Fibroblast of skin of left quadriceps (primary cell): ENCODE measurements at places on chromosomes 7 and 10.
A peak's percentile ranks its signal among the peaks of the same experiment; 100 is the strongest.

- DNase-seq: no peak
These were observed 99.6 kb downstream of the CHST15 start for GRCh38 chr10:123993534-123994416.

- no peak for DNase-seq
These were observed 435 bp upstream of the PWWP2B start for GRCh38 chr10:132396494-132397035.

DNA sequence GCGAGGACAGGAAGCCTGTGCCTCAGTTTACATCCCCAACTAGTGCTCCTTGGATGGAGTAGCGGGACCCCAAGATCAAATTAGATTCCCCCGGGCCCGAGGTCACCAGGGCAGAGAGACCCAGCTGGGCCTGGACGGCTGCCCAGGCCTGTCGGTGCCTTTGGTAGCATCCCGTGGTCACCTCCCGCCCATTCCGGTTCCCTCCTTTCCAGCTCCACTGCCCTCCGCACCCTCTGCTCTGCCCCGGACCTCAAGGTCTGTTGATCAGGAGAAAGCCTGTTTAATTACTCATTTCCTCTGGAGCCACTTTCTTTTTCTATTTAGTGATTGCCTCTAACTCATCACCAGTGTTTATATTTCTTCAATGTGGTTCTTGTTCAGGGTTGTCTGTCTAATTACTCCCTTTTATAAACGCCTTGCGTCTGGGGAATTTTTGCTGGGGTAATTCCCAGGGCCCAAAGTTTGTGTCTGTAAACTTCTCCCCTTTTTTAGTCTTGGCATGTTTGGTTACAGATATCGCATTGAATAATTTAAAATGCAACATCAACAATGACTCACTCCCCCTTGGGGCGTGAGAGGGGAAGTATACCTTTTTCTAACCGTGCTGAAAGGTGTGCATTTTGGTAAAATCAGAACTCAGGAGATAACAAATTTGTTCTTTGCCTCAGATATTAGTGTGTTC, 1.9 kb downstream of the FOXK1 start:
- DNase-seq: no peak

GRCh38 chr10:49653273-49653929, 26.1 kb upstream of the C10orf53 start:
- no peak for DNase-seq

DNA sequence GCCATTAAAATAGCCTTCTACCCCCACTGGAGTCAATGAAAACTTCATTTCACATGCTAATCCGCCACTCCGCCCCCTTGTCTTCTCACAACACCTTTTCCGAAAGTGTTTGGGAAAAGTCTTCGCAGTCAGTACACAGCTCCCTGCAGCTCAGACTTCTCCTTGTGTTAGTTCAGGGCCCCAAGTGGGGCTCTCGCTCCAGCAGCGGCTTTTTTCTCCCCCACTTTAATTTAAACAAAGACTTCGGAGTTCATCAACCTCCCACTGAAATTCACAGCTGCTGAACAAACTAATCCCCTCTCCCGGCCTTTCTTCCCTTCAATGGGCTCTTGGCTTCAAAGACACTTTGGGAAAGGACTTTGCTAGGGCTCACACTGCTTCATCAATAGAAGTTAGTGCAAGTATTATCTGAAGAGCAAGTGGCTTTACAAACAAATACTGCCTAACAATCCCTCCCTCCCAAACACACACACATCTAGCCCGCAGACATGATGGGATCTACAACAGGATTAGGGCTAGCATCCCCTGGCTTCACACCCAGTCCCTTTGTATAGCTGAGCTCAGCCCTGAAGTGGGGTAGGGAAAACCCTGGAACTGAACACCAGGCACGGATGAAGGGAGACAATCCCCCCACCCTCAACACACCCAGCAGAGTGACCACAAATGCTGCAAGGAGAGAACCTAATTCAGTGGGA, 23.1 kb downstream of the WNT8B start:
- DNase-seq: no peak

DNA sequence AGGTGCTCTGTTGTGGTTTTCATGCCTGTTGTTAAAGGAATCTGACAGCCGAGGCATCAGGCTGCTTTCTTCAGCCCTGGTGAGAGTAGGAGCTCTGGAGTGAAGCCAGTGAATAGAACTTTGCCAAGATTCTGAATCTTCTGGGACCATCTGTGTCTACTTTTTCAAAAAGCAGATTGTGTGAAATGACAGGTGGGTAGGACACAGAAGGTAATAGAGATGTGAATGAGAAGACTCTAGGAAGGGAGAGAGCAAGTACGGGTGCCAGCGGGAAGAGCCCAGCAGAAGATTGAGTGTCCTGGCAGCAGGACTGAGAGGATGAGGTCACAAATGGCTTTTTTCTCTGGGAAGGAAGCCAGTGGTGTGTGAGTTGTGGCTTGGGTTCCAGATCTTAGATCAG, 429.2 kb downstream of the SDK1 start:
- DNase-seq: no peak

DNA sequence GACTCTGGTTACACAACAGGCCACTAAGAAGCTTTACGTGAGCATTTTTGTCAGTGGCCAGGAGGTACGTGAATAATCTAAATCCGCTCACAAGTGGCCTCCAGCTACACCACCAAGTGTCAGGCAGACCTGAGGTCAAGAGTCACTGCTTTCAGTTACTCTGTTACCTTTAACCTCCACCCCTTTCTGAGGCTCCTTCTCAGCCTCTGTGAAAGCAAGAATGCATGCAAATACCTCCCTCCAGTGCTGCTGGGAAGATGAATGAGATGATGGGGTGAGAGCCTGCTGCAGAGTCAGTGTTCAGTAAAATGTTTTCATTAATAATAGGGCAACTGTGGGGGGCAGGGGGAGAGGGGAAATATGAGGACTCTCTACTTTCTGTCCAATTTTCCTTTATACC, 11.2 kb downstream of the DDC start:
- no peak for DNase-seq

DNA sequence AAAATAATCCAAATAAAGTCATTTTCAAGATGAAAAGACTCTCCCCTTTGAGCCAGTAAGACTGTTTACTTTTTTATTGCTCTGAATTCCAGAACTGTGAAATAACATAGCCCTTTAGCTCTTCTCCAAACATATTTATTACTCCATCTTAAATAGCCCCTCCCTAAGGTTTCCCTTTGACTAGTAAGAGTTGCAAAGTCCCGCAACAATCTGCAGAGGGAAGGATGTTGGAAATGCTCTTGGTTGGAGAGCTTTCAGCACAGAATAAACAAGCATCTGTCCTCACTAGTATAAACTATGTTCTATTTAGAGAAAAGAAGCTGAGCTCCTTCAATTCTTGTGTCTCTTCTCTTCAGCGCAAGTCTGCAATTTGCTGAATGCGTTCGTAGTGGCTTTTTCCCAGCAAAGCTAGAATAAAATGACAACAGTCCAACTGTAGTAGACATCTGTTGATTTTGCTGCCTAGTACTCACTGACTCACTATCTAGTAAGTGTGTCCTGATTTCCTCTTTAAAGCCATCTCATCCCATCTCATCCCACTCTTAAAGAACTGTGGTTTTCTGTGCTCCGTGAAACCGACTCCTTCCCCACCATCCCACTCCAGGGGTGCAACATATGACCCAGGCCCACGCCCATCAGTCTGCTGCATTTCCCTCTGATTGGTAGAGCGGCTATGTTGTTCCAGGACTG, 104.0 kb downstream of the FAM107B start:
- peak; percentile 38 for DNase-seq

DNA sequence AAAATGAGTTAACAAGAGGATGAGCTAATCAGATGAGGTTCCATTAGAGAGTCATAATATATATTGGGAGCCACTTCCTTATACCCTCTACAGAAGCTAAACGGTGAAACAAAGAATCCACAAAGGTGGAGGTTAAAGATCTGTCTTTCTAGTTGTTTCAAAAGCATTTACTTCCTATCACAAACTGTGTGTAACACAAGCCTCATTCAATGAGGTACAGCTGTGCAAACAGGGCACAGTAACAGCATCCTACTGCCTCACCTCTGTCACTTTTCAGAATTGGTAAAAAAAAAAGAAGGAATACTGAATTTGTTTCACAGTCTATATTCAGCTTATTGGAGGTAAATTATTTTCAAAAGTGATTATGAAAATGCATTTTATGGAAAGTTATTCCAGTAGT, 128.7 kb downstream of the AGMO start:
- no peak for DNase-seq

- DNase-seq: peak; percentile 36
These were observed 45.6 kb upstream of the SCIN start for GRCh38 chr7:12524794-12525386.

DNA sequence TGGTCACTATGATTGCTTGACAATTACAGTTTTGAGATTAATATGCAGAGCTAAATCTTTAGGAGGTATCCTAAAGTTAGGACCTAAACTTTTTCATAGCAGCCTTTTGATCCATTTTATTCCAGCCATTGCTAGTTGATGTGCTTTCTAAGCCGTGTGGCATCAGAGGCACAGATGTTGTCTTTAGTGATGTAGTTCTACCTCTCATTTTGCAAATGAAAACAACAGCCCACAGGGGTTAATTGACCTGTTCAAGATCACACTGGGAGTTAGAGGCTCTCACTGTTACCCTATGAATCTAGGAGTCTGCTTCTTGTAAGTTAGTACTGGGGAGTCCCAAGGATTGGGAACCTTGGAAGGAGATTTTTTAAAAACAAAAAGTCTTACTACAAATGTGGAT, 10.6 kb downstream of the AUTS2 start:
- DNase-seq: no peak

DNA sequence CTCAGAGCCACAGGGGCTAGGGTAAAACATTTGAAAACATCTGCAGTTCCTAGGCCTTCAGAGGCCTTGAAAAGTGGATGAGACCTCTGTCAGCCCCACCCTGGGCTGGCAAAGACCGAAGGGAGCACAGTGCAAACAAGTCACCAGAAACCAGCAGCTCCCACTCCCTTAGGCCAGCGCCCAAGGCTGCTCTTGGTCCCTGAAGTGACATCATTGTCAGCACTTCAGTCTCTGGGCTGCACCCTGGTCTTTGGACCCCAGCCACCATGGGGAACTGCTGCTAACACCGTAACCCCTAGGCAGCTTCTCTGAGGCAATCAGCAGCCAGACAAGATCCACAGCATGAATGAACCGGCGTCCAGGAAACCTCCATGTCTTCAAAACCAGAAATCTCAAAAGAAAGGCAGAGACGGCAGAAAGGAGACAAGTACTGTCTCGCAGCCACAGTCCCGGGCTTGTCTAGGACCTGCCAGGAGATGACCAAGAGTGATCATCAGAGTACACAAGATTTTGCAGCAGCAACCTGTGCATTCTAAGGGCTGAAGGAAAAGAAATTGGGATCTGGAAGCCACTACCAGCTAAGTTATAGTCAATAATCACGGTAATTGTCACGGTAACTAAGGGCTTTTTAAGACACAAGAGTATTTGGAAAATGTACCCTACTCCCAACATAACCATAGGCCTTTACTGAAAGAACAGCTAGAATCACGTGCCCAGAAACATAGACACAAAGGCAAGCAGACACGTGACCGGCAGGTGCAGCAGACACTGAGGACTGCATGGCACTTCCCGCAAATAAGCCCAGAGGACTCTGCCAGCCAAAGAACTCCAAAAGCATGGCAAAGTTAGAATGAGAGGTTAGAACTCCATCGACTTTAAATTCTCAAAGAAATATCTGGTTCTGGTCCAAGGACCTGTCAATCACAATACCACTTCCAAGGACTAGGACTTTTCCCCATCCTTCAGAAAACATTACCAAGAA, 23.3 kb downstream of the CPXM2 start:
- DNase-seq: no peak

DNA sequence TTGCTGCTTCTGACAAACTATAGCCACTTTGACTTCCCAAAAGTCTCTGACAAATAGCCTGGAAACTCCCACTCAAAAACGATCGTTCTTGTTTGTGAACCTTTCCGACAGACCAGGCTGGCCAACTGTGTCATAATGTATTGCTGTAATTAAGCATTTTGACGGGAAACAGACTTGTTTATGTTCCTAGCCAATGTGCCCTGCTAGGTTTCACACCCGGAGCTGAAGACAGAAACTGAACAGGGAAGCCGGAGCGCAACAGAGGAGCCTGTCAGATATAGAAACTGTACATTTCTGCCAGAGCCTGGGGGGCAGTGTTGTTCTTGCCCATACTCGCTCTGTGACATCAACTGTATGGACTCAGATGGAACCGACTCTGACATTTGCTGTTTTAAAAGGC, 55.3 kb upstream of the C7orf33 start:
- DNase-seq: no peak

DNA sequence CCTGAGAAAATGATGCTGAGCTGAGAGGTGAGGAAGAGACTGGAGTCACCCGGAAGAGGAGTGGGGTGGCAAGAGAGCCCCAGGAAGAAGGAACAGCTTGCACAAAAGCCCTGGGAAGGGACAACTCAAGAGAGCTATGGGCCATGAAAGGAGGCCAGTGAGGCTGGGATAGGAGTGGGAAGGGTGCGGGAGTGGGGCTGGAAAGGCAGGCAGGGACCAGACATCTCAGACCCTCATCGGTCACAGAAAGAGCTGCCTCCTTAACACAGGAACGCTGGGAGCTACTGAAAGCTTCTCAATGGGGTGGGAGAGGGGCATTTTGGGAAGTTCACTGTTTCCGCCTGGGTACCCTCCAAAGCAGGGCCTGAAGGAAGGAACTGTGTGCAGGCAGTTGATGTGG, 122.0 kb upstream of the UNC5B start:
- no peak for DNase-seq

- no peak for DNase-seq
These were observed 166.1 kb upstream of the TNS3 start for GRCh38 chr7:47748041-47748440.

DNA sequence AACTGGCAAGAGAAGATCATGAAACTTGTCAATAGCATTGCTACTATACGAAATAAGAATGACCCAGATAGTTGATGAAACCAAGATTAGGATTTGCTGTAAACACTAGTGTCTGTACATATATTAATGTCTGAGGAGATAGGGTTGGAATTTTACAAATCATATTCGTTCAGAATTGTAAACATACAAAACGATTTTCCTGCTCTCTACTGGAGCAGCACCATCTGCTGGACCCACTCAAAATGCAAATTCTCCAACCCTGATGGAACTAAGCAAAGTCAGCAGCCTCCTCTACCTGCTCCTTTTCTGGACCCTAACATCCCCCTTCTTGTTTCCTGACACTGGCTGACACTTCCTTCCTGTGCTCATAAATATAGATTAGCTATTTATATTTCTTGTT, 29.4 kb upstream of the SGMS1 start:
- DNase-seq: no peak

DNA sequence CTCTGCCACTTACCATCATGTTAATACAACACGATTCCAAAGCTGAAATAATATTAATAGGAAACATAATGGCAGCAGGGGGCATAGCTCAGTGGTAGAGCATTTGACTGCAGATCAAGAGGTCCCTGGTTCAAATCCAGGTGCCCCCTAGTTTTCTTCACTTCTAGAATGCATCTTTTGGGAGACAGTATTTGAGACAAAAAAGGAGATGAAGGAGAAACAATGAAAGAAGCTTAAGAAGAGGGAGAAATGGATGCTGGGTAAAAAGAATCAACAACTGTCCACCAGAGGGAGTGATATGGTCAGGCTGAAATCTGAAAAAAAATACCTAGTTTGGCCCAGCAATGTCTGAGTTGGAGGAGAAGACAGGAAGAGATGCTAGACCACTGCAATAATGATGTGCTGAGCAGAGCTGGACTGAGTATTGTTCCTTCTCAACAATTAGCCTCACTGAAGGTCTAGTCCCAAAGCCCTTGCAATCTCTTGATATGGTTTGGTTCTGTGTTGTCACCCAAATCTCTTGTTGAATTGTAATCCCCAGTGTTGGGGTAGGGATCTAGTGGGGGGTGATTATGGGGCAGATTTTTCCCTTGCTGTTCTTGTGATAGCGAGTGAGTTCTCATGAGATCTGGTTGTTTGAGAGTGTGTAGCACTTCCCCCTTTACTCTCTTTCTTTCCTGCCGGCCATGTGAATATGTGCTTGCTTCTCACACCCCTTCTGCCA, 48.3 kb downstream of the ZNF783 start:
- DNase-seq: peak; percentile 40

- no peak for DNase-seq
These were observed 179.0 kb upstream of the ADO start for GRCh38 chr10:62625484-62625883.
